Bone marrow (tissue), 2 donors: ENCODE measurements at places on chromosomes 13 and 19.

DNA sequence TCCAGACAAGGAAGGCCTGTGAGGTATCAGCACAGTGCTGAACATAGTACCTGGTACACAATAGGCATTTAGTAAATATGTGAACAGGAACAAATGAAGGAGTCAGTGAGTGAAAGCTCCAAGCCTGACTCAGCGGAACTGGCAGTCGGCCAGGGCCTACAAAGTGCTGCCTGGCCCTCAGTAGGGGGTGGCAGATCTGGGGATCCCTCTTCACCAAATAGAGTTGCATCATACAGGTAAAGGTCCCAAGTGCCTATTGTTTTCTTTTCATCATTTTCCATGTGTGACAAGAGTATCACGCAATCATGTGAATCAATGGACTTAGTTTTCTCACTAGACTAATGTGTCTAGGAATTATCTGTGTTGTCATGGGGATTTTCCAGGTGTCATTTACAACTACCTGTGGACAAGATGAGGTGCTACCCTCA is 9.2 kb downstream of the CYP2B6 start:
- no peak for DNase-seq

GRCh38 chr13:76019421-76020044 is 383.4 kb downstream of the LMO7 start:
- DNase-seq: no peak

GRCh38 chr13:85806553-85807175 is 7.4 kb upstream of the SLITRK6 start:
- no peak for DNase-seq

GRCh38 chr19:1416014-1416841 is 8.8 kb downstream of the DAZAP1 start:
- no peak for DNase-seq

DNA sequence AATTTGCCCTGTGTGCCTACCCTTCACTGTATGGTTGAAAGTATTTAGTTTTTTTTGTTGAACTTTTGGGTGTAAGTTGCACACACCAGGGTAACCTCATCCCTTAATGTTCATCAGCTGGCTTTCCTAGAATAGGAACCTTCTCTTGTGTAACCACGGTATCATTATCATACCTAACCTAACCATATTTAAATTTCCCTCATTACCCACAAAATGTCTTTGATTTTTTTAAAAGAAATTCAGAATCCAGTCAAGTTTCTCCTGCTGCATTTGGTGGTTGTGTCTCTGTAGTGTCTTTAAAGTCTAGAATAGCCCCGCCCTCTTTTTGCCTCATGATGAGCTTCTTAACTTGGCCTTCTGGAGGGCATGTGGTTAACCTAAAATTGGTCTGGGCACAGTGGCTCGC is 80.3 kb downstream of the RYR1 start:
- no peak for DNase-seq

- DNase-seq: no peak
Observed at GRCh38 chr19:14655726-14656125, 18.9 kb downstream of the ADGRE3 start.

- DNase-seq: no peak
Observed at GRCh38 chr19:17455308-17456123, 5.2 kb downstream of the NXNL1 start.

GRCh38 chr19:15417699-15418098 is 1.1 kb downstream of the AKAP8L start:
- DNase-seq: no peak

DNA sequence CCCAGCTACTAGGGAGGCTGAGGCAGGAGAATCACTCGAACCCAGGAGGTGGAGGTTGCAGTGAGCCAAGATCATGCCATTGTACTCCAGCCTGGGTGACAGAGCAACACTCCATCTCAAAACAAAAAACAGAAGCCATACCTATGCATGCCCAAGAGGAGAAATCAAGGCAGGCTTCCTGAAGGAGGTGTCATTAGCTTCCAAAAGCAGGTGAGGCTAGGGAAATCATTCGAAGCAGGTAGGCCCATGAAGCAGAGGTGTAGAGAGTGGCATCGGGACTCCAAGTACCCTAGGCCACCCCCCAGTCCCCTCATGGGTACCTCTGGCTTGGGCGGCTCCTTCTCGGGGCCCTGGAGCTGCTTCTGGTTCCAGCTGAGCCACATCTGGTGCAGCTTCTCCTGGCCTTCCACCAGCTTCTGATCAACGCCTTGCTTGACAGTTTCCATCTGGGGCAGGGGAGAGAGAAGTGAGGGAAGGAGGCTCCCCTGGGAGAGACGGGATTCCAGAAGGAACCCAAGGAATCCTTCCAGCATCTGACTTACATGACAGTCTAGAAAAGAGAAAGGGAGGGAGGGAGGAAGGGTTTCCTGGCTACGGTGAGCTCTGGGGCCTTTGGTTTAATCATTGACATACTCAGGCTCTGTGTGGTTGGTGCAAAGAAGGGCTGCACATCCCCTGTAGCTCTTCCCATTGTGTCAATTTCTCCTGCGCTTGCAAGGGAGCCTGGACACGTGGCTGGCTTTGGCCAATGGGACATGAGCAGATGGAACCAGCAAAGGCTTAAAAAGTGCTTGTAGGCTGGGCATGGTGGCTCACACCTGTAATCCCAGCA is 13.1 kb upstream of the TICAM1 start:
- no peak for DNase-seq

DNA sequence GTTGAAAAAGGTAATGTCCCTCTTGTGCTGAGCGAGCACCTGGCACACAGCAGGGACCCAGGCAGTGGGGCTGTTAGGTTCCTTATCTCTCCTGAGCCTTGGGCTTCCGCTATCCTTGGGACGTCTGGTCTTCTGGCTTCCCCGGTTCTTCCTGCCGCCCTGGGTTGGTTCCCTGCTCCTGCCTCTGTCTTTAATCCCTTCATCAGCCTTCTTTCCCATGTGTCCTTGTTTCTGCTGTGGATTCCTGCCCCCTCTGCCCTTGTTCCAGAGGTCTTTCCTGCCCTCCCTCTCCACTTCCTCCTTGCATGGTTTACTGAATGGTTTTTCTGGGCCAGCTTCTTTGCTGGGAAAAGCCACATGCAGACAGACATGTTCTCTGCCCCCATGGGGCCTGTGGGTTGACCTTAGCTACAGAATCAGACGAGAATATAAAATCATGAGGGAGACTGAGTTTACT is 2.6 kb downstream of the EPN1 start:
- no peak for DNase-seq

DNA sequence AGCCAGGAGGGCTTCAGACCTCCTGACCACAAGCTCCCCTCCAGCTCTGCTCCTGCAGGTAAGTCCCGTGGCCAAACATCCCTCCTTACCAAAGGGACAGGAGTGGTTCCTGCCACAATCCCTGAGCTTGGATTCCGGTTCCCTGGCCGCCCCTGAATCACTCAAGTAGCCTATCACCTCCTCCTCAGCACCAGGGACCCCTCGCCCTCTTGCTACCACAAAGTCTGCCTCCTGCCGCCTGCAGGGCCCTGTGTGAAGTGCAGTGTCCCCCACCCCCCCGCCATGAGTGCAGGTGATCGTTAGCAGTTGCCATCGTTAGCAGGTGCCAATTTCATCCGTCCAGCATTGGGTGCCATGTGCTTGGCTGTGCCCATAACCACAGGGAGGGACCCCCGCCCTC is 40.8 kb upstream of the RANBP3 start:
- no peak for DNase-seq

DNA sequence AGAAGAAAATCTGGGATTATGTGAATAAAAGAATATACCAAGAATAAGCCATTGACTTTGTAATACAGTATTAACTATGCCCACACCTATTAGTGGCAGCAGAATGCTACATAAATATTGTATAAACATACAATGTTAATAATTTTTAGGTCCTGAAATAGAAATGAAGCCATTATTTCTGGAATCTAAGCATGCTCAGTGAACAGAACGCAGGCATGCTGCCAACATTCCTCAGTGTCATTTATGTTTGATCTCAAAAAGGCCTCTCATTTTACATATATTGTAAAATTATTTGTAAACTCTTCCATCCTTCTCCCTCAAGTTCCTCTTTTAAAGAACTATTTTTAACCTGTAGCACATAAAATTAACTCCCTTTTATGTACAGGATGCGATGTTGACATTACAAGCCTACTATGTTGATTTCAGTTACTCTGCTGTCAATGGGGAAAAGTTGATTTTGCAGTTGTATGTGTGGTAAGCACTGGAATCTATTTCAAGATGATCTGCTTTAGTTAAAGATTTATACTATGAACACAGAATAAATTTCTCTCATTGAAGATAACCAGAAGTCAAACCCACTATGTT is 118.8 kb downstream of the VWA8 start:
- no peak for DNase-seq

DNA sequence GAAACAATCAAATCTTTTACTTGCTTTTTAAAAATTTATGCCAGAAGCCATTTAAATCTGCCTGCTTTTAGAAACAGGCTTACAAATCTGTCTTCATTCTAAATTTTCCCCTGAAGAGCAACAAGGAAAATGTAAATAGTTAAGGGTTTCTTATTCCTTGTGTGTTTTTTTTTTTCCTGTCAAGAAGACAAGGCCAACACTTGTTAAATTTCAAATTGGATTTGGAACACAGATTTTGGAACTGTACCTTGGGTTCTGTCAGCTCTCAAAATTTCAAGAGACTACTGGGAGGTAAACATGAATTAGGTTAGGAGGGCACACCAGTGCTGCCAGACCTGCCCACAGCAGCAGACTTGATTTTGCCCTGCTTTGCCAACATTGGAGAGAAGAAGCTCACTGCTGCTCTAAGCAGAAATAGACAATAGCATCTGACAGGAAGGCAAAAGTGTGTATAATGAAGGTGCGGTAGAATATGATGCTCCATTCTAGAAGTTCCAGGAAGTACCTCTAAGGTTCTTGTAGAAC is 121.7 kb downstream of the NHLRC3 start:
- no peak for DNase-seq

- no peak for DNase-seq
Observed at GRCh38 chr13:27954406-27954851, 14.7 kb downstream of the CDX2 start.

GRCh38 chr19:18340990-18341868 is 831 bp downstream of the PGPEP1 start:
- peak; percentile 70 for DNase-seq

GRCh38 chr13:77492982-77493381 is 42.5 kb upstream of the SCEL start:
- DNase-seq: no peak

DNA sequence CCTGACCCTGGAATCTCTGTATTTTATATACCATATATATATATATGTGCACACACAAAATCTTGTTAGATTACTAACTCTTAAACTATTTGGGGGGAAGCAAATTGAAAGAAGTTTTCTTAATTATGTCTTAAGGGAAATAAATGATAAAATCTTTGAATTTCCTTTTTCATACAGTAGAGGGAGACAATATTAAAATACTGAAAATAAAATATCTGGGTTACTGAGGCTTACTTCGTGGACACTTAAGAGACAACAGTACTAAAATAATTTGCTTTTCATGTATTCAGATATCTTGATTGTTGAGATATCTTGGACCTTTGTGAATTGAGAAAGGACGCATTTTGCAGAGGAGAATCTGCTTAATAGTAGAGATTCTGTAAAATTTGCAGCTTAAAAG is 17.0 kb downstream of the SUGT1 start:
- DNase-seq: no peak
